Suppressor macrophage (primary cell): ENCODE measurements at places on chromosomes 2 and 18.
A peak's percentile ranks its signal among the peaks of the same experiment; 100 is the strongest.

GRCh38 chr18:27579364-27579763, 394.3 kb upstream of the CHST9 start:
- no peak for DNase-seq

DNA sequence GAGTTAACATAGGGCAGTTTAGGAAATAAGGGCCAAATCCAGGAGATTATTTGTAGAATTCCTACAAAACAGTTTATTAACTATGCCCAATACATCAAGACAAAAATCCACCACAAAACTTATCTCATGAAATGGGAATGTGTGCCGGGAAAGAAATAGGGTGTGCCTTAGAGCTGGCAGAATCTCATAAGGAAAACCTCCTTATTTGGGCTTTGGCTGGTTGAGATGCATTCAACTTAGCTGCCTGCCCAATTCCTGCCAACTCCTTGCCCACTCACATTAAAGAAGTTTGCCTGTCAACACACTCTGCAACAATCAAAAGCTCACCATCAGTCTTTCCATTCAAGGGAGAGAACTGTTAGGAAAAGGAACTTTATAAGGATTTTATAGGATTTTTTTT, 500.6 kb downstream of the SATB2 start:
- no peak for DNase-seq

- DNase-seq, result no peak
Measured at GRCh38 chr2:236052926-236053821, 115.0 kb downstream of the GBX2 start.

GRCh38 chr2:41741951-41742595, 305.7 kb upstream of the PKDCC start:
- DNase-seq, result no peak

DNA sequence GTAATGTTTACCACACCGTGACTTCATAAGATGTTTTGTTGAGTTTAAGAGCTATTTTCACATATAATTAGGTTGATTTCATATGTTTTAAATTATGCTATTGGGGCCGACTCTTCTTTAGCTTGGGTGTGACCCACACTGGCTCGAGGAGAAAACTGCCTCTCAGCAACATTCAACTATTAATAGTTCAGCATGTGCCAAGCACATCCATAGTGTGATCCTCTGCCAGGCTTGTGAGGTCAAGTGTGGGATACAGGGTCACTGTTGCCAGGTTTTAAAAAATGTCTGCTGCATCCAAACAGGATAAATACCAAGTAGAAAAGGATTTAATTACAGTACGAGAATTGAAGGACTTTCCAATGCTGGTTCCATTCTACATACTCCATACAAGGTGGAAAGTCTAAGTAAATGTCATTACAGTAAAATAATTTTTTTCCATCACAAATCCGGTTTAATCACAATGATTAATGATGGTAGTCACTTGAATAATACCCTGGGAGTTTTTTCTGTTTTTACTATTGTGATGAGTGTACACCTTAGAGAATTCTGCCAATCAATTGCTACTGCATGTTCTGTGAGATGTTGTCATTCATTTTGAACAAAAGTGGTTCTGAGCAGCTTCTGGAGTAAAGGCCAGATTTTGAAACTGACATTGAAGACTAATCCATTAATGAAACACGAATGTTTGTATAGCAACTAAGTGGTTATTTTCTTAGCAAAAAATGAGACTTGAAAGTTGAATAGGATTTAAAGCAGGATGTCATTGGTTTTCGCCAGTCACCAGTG, 84.5 kb downstream of the ABI2 start:
- no peak for DNase-seq

DNA sequence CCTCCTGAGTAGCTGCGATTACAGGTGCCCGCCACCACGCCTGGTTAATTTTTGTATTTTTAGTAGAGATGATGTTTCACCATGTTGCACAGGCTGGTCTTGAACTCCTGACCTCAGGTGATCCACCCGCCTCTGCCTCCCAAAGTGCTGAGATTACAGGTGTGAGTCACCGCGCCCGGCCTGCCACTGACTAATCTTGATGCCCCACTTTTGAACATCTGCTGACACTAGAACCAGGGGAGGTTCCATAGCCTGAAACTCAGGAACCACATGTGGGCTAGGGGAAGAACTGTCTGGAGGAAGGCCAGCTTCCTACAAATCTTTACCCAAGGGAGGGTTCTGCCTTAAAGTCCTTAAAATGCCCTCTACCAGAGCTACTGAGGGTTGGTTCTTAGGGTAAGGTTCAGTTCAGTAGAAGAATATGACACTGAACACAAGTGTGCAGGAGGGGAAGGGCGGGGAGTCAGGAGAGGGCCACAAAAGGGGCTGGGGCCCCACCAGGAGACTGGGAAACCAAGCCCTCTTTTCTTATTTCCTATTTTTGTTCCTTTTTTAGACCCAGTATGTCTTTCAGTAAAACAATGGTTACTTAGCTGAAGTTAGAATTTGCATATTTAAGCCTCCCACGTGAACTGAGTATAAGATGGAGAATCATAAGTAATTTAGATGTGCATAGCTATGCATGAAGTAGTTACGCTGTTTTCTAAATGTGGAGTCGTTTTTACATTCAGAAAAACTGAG, 6.3 kb upstream of the RAB31 start:
- DNase-seq, result peak; percentile 66

- DNase-seq, result no peak
Measured at GRCh38 chr2:95220449-95220848, 13.1 kb downstream of the ZNF892 start.

DNA sequence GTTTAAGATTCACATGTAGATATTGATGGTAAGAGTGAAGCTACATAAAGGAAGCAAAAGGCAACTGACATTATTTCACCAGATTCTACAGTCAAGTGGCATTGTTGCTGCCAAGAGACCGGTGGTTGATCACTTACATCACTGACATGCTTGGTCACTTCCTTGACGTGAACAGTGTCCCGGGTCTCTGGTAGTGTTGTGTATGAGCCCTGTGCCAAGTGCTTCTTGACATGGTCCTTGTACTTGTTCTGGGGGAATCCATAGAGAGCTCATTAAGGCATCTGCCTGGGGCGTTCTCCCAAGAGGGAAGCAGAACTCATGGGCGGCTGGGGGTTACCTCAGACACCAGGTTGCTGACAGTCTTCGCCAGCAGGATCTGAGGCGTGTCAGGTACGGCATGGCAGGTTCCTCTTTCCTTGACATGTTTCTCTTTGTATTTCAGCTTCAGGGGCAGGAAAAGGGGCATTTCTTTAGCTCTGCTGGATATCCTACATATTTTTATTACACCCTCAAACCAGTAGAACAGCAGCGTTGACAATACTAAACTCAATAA, 116.2 kb downstream of the RIF1 start:
- peak; percentile 3 for DNase-seq

DNA sequence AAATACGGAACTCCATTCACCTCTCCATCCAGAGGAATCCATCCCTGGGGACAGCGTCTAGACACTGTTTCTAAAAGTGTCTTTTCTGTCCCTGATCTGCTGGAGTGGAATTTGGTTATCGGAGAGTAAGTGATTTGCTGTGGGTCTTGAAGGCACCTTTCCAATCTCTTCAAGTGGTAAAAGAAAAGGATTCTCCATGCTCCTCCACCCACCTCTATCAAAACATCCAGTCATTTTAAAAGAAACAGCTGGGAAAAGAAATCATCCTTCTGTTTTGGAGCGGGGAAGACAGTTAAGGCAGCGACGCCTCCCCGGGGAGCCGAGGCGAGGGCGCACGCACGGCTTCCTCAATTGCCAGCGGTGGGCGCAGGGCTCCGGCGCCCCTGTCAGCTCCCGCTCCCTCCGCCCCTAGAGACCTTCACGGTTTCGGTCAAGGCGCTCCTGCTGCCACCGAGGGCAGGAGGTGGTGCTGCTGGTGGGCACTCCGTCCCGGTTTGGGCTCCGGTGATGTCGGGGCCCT, 547 bp downstream of the SLC35F5 start:
- peak; percentile 65 for DNase-seq

DNA sequence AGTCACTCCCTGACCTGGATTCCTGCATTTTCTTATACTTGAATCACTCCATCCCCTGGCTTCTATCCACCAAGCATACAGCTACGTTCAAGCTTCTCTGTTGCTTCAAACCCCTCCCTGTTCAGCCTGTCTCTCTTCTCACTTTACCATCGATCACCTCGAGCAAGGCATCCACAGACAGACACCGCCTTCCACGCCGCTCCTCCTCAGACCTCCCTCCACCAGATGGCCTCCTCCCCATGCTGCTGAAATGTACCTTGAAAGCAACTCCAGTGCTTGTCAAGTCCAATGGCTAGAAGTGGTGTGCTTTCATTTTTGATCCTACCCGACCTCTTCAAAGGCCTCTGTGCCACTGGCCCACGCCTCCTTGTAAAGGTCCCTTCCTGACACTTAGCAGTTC, 131.3 kb upstream of the ACAA2 start:
- no peak for DNase-seq
